ENCODE measurements at places on chromosomes 7 and 10.

DNA sequence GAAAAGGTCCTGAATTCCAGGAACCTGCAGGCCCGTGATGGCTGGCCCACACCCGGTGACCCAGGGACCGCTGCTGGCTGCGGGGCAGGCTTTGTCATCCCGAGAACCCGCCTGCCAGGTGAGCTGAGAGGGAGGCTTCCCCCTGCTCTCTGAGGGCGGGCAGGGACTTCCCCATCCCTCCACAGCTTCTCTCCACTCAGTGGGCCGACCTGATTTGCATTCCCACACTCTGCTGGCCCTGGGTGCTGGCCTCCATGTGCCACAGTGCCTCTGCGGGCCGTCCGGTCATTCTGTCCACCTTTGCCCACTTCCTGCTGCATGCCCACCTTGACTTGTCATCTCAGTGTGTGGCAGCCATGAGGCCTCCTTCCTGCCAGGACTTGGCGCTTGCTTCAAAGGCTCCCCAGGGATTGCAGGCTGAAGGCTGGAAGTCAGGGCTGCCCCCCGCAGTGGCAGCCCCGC is 35.3 kb downstream of the PALD1 start:
- DNase-seq: no peak

DNA sequence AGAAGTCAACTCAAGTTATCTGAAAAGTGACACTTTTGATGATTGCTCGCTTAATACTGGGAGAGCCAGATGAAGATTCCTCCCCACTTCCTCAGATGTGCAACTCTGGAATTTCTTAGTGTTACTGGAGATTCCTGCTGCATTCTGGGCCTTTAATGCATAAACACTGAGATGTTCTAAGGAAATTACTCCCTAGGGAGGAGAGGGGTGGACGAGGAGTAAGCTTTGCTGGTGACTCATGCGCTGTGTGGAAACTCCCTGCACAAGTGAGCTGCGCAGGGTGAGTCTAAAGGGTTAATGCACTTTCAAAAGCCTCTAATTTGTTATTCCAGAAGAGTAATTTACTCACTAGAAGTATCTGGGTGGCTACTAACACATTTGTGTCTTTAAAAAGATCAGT is 46.3 kb downstream of the EGFR start:
- DNase-seq: no peak

- no peak for DNase-seq
Measured at GRCh38 chr10:86775056-86775869, 18.8 kb downstream of the BMPR1A start.

DNA sequence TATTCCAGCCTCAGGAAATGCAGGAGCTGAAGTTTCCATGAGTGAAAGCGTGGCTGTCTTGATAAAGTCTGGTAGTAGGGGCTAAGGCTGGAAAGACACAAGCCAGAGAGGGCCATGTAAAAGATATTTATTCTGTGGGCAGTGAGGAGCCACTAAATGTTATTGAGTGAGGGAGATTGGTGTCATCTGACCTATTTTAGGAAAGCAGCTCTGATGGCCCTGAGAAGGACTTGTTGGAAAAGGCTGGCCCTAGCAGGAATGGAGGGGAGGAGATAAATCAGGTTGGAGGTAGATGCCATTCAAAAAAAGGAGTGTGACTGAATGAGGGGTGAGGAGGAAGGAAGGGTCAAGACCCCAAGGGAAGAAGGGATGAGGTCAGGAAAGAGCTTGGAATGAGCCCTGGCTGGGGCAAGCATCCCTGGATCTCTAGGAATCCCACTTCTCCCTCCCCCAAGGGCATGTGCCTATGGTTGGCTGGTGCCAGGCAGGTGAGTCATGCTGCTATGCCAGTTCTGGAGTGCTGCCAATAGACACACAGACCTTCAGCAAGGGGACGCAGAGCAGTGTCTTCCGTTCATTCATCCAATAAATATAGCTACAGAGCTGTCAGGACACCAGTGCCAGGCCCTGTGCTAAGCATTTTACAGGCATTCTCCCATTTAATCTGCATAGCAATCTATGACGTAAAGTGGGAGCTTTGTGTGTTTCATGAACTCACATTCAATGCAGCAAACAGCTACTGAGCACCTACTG is 2.0 kb downstream of the ANKRD2 start:
- DNase-seq: no peak

- peak; percentile 38 for DNase-seq
Measured at GRCh38 chr10:125262409-125262808, 102.0 kb upstream of the CTBP2 start.

- DNase-seq: no peak
Measured at GRCh38 chr7:117995850-117996650, 122.8 kb upstream of the CTTNBP2 start.

GRCh38 chr7:106819546-106819945 is 45.5 kb upstream of the PIK3CG start:
- no peak for DNase-seq

DNA sequence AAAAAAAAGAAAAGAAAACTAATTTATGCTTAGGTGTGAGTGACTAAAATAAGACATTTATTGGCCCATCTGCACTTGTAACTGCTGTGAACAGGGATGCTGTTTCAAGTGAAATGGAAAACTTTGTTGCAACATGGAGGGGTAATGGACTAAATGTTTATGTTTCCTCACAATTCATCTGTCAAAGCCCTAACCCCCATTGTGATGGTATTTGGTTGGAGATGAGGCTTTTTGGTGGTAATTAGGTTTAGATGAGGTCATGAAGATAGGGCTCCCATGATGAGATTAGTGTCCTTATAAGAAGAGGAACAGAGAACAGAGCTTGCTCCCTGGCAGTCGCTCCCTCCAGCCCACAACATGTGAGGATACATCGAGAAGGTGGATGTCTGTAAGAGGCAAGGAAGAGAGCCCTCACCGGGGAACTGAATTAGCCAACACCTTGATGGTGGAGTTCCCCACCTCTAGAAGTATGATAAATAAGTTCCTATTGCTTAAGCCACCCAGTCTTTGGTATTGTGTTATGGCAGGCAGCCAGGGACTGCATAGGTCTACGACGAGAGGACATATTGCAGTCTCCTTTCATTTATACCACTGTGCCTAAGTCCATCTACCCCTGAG is 28.6 kb upstream of the VCL start:
- no peak for DNase-seq

- DNase-seq: no peak
Measured at GRCh38 chr10:102219370-102219769, 6.7 kb upstream of the ELOVL3 start.

GRCh38 chr10:64090865-64091264 is 569.7 kb downstream of the REEP3 start:
- no peak for DNase-seq

DNA sequence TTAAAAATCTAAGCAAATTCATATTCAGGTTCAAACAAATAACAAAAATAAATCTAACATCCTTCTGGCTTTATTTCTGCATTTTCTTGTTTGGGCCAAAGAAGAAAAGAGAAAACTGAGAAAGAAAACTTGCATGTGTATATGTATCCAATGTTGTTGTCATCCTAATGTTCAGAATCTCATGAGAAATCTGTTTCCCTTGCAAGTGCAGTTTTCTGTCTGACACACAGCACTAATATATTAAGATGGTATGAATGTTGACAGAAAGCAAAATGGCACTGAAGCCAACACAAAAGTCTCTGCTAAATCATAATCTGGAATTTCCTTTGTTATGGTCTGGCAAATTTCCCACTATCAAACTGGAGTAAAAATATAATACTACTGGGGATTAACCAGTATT is 235.9 kb downstream of the HGF start:
- no peak for DNase-seq

DNA sequence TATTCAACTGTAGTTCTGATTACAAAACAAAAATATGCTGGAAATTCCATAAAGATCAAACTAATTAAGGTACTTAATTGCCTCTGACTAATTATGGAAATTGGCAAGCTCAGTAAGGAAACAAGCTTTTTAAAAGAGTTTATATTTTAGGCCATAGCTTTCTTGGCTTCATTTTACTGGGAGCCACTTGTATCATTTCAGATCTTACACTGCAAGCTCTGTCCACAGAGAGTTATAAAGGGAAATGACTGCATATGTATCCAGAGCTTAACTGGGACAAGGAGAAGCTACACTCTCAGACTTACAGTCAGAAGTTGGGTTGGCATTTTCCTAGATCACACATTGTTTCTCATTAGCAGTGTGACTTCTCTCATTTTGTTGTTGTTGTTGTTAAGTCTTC is 92.4 kb downstream of the LRRN3 start:
- DNase-seq: no peak

GRCh38 chr7:4479367-4480039 is 202.6 kb upstream of the FOXK1 start:
- DNase-seq: peak; percentile 61

DNA sequence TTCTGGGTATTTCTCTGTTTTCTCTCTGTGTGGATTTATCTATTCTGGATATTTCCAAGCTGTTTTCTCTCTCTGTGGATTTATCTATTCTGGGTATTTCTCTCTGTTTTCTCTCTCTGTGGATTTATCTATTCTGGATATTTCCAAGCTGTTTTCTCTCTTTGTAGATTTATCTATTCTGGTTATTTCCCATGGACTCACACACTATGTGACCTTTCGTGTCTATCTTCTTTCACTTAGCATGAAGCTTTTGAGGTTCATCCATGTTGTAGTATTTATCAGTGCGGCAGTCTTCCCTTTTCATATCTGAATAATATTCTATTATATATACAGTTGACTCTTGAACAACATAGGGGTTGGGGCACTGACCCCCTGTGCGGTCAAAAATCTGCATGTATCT is 435.0 kb upstream of the CNTNAP2 start:
- DNase-seq: no peak

DNA sequence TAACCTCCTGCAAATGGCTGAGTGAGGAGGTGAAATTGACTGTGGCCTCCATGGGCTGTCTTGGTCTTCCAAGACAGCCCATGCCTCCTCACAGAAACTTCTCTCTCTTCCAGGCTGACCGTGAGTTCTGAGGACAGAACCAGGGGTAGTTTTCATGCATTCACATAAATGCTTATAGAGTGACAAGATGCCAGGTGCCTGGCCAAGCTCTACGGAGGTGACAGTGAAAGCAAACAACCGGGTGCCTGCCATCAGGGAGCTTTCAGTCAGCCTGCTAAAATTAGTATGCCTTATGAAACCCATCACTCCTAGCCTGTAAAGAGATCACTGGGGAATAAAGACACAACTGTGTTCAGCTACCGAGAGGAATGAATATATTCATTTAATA is 919 bp upstream of the RHOBTB1 start:
- DNase-seq: no peak

- no peak for DNase-seq
Measured at GRCh38 chr10:3124412-3125175, 48.0 kb downstream of the PITRM1 start.

DNA sequence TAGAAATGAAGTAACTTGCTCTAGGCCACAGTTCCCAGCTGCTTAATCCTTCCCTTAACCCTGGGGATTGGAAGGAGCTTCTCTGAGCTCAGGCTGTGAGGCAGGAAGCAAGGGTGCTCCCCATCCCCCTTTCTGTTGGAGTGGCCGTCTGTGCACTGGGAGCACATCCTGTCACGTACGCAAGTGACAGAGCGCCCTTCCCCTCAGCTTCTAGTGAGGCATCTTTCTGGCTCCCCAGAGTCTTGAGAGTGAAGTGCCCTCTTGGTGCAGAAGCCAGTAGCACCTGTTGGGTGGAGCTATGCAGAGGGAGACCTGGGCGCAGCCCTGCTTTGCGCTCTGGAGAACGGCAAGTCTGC is 47.8 kb downstream of the SHH start:
- no peak for DNase-seq

GRCh38 chr7:142910031-142910433 is 23.5 kb downstream of the TRPV5 start:
- DNase-seq: no peak

GRCh38 chr7:57449904-57450303 is at the start of gene ZNF716:
Gene ZNF716 (plus strand): TSS chr7:57450177. CDS start chr7:57450289, 112 bp downstream.
- no peak for DNase-seq

- no peak for DNase-seq
Measured at GRCh38 chr7:84144480-84144879, 50.1 kb downstream of the SEMA3A start.

DNA sequence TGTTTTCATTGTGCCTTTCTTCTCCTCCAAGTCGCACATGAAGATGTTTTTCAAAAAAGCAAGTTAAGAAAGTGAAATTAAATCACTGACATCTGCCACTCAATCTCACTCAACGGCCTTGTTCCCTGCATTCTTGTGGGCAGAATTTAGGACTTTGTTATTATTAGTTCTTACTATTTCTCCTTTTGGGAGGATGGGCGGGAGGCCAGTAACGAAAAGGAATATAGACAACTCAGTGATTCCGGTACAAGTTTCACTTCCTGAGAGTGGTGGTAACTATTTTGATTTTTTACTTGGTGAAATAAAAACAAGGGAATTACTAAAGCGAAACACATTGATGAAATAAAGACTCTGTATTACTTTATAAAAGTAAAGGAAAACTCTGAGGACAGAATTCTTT is 231.9 kb upstream of the HABP2 start:
- no peak for DNase-seq

DNA sequence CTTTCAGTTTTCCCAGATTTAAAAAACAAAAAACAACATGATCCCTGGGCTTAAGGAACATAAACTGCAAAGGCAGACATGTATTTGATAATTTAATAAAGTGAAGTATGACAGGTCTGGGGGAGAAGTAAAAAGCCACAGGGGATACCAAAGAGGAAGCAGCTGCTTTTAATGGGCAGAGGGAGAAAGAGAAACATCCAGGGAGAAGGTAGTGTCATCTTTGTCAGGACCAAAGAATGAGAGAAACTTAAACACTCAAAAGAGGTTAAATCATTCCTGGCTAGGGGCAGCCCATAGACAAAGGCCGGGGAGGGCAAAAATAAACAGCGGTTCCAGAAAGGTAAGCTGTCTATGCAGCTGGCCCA is 94.5 kb downstream of the GRB10 start:
- no peak for DNase-seq

DNA sequence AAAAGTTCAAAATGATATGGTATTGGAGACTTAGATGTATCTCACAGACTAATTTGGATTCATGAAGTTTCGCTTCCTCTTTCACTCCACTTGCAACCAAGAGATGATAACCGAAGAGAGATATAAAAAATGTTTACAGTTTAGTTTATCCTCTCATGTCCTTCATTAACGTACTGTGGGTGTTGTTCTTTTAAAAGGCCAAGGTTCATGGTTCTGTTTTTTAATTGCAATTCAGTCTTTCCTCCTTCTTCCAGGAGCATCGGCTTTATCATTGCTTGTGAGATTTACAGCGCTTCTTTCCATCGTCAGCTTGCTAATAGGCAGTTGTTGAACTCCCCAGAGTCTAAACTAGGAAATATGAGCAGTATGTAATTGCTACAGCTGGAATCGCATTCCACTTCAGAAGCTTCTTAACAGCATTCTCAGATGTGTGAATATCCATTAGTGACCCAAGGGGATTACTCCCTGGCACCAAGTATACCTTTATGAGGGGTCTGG is 75.9 kb upstream of the HGF start:
- DNase-seq: no peak

All from brain (organoid and tissue), 16 donors.